ENCODE measurements at places on chromosomes 3 and 15.

- DNase-seq: peak; percentile 79
These were observed 154.1 kb upstream of the LPP start for GRCh38 chr3:187999821-188000220.

DNA sequence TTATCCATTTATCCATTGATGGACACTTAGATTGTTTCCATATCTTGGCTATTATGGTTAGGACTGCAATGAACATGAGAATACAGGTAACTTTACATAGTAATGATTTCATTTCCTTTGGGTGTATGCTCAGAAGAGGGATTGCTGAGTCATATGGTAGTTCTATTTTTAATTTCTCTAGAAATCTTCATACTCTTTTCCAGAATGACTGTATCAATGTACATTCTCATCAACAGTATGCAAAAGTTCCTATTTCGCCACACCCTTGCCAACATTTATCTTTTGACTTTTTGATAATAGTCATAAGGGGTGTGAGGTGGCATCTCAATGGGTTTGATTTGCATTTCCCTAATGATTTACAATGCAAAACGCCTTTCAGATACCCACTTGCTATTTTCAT lies 6.2 kb upstream of the NIPA1 start:
- DNase-seq: no peak

GRCh38 chr3:62445275-62445674 lies 71.9 kb upstream of the FEZF2 start:
- DNase-seq: peak; percentile 12

GRCh38 chr3:133925960-133926735 lies 30.5 kb upstream of the RAB6B start:
- no peak for DNase-seq

GRCh38 chr3:127903611-127904375 lies 11.2 kb upstream of the KBTBD12 start:
- DNase-seq: no peak

GRCh38 chr3:10248984-10249748 lies 907 bp downstream of the TATDN2 start:
- DNase-seq: peak; percentile 50

DNA sequence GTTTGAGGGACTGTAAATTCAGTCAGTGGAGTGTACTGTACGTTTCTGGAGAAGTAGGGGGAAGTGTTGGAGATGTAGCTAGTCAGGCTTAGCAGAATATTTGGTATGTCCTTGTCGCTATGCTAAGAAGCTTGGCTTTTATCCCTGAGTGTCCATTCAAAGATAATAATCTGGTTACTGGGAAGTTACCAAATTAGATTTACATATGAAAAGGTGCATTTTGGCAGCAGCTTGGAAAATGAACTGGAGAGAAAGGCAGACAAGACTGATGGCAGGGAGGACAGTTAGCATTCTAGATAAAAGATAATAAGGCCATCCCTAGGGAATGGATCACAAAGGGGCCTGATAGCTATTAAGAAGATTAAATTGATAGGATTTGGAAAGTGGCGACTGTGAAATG lies 58.7 kb downstream of the P2RY1 start:
- no peak for DNase-seq

DNA sequence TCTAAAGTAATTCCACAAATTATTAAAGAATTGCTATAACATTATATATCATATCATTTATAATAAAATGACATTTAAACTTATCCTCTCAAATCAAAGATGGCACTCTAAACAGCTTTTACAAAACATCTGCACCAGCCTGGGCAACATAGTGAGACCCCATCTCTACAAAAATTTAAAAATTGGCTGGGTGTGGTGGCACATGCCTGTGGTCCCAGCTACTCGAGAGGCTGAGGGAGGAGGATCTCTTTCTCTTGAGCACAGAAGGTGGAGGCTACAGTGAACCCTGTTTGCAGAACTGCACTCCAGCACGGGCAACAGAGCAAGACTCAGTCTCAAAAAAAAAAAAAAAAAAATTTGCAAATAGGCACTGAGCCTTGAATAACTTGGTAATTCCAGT lies 63.1 kb downstream of the PIK3CB start:
- DNase-seq: no peak

GRCh38 chr15:67070150-67070549 lies 4.7 kb downstream of the SMAD3 start:
- DNase-seq: no peak

- no peak for DNase-seq
These were observed 11.2 kb downstream of the CNTN3 start for GRCh38 chr3:74603292-74603691.

DNA sequence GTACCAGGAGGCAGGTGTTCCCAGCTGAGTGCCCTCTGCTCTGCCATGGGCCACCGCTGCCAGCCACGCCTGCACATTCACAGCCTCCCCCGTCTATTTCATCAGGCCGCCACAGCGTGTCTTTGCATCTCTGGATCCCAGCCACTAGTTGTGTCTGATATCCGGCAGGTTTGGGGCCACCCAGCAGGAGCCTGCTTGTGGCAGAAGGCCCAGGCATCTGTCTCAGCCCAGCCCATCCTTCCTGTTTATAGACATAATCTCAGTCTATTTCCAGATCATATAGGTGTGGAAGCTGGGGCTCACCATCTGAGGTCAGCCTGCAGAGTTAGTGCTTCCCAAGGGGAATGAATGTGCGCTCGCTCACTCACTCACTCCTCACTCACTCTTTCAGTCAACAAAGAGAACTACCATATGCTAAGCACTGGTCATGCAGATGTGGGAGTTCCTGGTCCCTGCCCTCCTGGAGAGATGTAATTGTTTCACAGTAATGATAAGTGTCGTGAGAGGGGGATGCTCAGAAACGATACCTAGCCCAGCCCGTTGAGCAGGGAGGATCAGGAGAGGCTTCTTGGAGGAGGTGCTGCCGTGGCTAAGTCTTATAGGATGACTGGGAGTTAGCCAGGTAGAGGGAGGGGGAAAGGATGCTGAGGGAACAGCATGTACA lies 60.6 kb downstream of the FGD5 start:
- DNase-seq: no peak

DNA sequence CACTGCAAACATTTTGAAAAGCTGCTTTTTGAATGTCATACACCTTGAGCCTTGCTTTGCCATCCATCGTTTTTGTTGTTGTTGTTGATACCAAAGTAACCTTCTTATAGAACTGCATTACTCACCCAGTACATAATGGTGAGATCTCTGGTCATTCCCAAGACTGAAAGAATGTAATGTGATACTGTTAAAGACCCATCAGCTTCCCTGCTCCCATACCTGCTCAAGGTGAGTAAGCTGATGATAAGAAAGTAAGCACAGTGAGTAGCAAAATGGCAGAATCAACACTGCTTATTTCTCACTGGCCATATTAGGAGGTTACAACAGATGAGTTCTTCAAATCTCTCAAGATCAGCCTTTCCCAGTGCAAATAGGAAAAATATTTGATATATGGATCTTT lies 89.8 kb downstream of the CADPS start:
- DNase-seq: no peak

DNA sequence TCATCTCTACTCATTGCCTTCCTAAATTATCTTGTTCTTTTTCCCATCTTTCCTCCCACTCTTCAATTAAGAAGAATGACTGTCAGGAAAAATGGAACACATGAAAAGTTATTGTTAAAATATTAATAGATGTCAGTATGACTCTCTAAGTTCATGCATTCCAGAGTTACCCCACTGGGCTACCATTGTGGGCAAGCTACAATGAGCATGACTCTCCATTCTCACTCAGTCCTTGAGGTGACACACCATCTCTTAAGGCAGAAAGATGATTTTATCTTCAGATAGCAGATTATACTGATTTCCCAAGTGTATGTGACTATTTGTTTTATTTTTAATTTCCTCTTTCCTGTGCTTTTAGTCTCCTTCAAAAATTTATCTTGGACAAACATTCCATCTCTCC lies 144.3 kb downstream of the ALCAM start:
- no peak for DNase-seq

DNA sequence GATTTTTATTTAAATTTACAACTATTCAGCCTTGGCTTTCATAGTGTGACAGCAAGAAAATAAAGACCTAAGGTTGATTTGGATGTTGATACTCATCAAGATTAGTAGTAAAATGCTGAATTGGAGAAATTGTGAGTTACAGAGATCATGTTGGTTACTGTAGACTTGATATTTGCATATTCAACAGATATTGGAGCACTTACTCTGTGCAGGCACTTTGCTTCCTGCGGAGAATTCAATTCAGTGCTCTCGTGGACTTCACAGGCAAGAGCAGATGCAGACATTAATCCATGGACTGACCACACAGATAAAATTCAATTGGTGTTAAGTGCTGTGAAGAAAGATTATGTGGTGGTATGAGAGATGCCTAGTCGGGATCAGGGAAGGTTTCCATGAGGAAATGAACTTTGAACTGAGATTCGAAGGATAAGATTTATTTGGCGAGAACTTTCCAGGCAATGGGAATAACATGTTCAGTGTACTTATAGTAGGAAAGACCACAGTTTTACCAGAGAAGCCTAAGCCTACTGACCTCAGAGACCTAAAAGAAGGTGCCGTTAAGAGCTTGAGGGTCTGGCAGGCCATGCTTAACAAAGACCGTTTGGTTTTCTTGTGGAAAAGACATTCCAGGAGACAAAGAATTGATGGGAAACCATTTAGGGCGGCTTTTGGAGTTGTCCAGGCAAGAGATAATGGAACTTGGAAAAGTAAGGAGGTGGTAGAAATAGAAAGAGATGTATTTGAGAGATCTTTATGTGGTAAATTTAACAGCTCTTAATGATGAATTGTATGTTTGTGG lies 4.3 kb downstream of the SELENOT start:
- no peak for DNase-seq

GRCh38 chr3:194930377-194931204 lies 244.9 kb downstream of the FAM43A start:
- DNase-seq: no peak

DNA sequence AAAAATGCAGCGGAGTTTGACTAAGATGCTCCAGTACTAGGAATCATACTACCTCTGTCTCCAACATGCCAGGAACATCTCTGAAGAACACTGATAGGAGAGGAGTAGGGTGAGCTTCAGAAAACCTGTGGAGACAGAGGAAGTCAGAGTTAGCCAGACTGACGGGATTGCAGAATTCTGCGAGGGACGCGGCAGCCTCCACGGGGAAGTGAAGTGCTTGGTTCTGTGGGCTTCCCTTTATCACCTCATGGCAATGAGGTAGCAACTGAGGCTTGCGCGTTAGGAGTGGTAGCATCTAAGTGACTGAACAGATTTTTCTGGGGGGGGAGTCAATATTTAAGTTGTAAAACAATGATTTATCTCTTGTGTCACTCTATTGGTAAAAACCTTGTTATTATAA lies 226.3 kb downstream of the MCTP2 start:
- DNase-seq: no peak

GRCh38 chr15:76221085-76221767 lies 90.0 kb downstream of the ETFA start:
- no peak for DNase-seq

DNA sequence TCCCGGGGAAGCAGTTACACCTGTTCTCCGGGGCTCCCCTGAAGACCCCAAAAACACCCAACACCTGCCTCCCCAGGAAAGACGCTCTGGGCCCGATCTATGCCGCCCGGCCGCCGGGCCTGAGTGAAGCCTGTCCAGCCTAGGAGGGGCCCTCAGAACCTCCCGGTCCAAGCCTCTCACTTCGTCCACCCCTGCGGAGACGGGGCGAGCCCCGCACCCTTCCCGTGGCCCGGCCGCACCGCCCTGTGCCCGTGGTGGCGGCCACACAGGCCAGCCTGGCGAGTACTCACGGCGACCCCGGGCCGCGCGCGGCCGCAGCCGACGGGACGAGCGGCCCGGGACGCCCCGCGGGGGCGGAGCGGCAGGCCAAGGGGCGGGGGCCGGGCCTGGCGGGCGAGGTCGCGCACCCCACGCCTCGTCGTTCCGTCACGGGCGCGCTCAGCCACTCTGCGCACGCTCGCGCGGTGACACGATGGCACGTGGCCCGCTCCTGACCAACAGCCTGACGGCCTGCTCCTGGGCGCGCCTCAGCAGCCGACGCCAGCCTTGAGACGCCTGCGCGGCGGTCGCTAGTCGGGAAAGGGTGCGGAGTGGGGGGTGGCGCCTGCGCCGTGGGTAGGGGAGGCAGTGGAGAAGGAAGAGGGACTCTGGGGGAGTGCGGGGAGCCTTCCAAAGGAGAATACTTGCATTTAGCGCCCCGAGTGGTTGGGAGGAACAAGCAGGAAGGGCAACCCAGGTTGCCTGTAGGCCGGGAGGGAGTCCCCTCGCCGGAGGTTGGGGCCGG lies at the start of gene PARP6:
PARP6 (minus strand) TSS at position 342 of the 784 bp plus-strand sequence. CDS start 5,077 bp downstream, outside the sequence.
- peak; percentile 100 for DNase-seq

DNA sequence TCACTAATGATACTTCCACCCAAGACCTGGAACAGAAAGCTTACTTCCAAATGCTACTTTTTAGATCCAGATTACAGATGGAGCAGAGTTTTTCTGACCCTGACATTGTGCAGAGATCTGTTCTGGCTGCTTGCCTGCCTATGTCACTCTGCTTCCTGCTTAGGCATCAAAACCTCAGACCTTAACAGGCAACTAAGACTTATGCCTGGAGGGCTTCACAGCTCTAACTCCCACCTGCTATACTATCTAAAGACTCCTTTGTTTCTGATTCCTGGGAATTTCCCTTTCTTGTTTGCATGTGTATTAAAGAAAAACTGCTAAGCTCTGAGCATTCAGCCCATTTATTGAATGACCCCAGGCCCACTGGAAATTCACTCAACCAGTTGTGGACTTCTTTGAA lies 157.4 kb upstream of the NPHP3 start:
- no peak for DNase-seq

- DNase-seq: no peak
These were observed 71.6 kb downstream of the KY start for GRCh38 chr3:134579141-134579665.

GRCh38 chr3:153043729-153044328 lies 118.2 kb upstream of the RAP2B start:
- DNase-seq: no peak

GRCh38 chr3:126758026-126758425 lies 54.0 kb downstream of the CHCHD6 start:
- no peak for DNase-seq

DNA sequence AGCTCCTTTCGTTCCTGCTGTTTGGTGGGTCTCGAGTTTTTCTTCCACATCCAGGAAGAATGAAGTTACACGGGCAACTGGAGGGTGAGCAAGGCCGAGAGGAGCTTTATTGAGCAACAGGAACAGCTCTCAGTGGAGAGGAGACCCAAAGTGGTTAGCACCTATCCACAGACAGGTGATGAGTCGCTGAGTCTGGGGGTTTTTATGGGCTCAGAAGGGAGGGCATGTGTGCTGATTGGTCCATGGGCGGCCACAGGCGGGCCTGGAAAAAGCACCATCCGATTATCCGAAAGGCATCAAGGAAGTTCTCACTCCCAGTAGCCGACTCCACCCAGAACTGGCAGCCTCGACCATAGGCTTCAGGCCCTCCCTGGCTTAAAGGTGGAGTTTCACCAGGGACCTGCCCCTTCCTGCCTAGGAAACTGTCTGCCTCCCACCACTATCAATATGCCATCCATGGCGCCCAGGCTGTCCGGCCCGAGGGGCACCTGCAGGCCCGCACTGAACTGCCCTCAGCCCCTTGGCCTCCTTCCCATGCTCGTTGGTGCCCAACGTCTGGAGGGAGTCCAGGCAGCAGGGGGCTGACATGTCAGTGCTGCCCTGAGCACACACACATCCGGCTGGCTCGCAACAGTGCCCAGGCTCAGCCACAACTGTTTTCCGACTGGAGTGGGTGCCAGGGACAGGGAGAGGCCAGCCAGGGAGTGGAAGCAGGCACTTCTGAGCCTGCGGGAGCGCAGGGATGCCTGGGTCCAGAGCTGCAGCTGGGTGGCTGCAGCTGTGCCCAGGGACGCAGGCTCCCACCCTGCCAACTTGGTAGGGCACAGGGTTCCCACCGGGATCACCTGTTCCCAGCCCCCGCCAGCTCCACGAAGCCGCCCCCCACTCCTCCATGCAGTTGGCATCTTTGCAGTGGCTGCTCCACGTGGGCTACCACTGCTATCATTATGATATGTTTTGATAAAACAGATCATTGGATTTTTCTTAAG lies 170.2 kb downstream of the FNDC3B start:
- no peak for DNase-seq
